ENCODE measurements at places on chromosomes 4 and X. TPM values are rescaled to one million over a fixed set of nuclear protein-coding genes. Genes with fewer than 3 reads are reported as not detected.

The LRP2BP gene
- total RNA-seq: 2.6 TPM

The TRIM60 gene
- not detected for total RNA-seq

The HSD17B13 gene
- total RNA-seq: 0.32 TPM

The F8A2 gene
- not detected for total RNA-seq

The CFAP47 gene
- total RNA-seq: not detected

The DSPP gene
- not detected for total RNA-seq

The RHOXF2B gene
- not detected for total RNA-seq

The MGAT4D gene
- total RNA-seq: not detected

The WNK3 gene
- 0.89 TPM for total RNA-seq

The FRG2 gene
- total RNA-seq: not detected

DNA sequence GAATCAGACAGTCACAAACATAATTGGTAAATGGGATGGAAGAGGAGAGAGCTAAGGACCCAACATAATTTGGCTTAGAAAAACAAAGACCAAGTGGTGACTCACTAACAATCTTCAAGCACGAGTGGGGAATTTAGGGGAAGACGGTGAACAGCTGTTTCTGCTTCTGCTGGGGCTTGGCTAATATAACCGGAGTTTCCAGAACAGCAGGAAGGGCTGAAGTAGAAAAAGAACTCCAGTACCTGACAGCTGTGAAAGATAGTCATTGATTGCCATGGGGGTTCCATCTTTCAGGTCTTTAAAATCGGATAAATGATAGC, 290.9 kb upstream of the LDB2 start:
- DNase-seq: no peak

DNA sequence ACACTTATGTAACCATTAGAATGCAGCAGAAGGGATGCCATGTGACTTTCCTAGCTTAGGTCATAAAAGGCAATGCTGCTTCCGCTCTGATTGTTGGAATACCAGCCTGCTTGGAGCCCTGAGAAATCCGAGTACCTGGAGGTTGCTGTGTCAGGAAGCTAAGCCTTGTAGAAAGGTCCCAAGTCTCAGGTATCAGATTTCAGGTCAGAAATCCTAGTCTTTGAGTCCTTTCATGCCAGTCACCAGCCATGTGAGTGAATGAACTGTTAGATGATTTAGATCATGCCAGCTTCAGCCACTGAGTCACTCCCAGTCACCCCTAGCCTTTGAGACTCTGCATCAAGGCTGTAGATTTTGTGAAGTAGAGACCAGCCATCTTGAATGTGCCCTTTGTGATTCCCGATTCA, 23.5 kb downstream of the RAP1GDS1 start:
- no peak for DNase-seq

DNA sequence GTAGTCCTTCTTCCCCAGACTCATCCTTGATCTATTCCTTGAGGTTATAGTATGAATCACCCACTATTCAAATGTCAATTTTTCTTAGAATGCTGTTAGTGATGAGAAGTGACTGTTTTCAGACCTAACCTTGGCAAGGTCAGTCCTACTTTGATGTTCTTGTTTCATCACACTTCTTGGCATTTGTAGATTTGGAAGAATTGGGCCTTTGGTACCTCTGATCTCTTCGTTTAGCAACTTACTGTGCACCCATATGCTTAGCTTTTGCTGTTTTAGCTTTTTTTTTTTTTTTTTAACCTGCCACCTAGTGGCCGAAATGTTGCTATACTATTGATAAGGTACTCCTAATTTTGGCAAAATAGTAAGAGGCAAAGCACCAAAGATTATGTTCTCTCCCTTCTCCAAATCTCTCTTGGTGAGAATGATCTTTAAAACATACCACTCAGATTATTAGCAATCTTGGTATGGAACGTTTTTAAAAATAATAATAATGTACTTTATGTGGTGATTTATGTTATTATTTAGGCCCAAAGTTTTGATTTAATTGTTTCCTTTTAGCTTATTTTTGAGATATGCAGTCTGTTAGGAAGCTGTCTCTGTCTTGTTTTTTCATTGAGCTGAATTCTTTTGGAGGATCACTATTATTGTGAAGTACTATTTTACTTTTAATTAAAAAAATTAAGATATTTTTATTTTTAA, 16.6 kb downstream of the DCK start:
- DNase-seq: no peak

GRCh38 chrX:19072372-19072771, 49.9 kb downstream of the ADGRG2 start:
- no peak for DNase-seq

- no peak for DNase-seq
Observed at GRCh38 chrX:13432414-13433297, 112.8 kb upstream of the ATXN3L start.

DNA sequence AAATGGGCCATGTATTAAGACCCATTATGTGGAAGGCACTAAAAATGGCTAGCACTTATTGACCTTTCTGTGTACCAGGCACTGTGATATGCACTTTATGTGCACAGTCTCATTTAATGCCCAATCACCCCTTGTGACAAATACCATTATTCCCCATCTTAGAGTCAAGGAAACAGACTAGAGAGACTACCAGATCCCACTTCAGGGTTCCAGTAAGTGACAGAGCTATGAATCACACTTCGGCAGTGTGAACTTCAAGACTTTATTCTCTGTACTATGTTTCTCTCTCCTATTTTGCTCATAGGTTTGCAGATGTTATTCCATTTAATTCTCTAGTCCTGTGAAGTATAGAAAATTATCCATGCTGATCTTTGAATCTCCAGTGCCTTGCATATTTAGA, 107.0 kb downstream of the NFKB1 start:
- DNase-seq: no peak

DNA sequence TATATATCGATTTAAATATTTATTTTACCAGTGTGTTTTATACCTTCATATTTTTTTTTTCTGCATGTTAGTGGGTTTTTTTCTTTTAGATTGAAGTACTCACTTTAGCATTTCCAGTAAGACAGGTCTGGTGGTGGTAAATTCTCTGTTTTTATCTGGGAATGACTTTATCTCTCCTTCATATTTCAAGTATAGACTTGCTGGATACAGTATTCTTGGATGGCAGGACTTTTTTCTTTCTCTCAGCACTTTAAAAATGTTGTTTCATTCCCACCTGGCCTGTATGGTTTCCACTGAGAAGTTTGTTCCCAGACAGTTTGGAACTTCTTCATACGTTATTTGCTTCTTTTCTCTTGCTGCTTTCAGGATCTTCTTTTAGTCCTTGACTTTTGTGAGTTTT, 86.1 kb downstream of the FMR1NB start:
- DNase-seq: no peak

DNA sequence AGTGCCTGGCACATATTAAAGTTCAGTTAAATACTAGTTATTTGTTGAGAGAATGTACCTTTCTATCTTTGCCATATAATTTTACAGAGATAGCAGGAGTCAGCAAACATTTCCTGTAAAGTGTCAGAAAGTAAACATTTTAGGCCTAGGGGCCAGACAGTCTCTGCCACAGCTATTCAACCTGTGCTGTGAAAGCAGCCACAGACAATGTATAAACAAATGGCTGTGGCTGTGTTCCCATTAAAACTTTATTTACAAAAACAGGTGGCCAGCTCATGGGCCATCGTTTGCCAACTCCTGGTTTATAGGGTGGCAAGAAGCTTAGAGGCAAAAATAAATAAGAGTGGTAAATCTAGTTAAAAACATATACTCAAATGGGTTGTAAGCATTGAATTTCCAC, 34.0 kb upstream of the BRS3 start:
- no peak for DNase-seq

- no peak for DNase-seq
Observed at GRCh38 chr4:24451870-24452269, 132.5 kb downstream of the DHX15 start.

- DNase-seq: no peak
Observed at GRCh38 chrX:132407691-132408090, 81.1 kb downstream of the MBNL3 start.

All from Right ventricle myocardium superior (tissue), 1 donor.